ENCODE measurements at places on chromosomes 3 and 15.
A peak's percentile ranks its signal among the peaks of the same experiment; 100 is the strongest.

- DNase-seq, result peak; percentile 55
Measured at GRCh38 chr15:87619161-87619960, 637.2 kb downstream of the NTRK3 start.

- DNase-seq, result no peak
Measured at GRCh38 chr15:79230766-79231165, 51.8 kb upstream of the ANKRD34C start.

DNA sequence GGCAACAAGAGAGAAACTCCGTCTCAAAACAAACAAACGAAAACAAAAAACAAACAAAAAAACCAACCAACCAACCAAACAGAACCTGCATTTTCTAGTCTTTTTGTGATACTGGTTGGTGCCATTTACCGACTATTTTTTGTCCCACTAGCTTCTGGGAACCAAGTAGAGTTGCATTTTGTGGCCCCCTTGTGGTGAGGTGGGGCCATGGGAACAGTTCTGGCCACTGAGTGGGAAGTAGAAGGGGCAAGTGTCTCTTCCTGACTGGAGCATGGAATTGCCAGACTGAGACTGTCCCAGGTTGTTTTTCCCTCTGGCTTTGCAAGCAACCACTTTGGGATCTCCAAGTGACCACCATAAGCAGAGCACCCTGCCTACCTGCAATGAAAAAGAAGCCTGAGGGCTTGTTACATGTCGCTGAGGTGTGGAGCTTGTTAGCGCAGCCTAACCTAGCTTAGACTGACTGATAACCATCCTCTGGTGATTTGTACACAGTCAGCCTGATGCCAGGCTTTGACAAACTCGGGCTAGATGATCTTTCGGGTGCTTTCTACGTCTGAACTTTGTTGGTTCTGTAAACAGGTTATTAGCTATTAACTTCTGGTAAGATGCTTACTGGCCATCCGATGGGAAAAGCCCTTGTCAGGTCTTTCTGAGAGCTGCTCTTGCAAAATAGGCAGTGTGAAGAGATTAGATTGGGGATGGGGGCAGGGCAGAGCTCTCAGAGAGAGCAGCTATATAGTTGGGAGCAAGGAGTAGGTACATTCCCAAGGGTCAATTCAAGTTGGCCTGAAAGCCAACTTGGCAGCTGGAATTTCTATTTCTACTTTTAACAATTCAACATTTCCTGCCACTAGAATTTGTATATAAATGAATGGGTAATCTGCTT lies 172.2 kb downstream of the SSR3 start:
- DNase-seq, result peak; percentile 27

GRCh38 chr3:74921676-74922075 lies 307.2 kb upstream of the CNTN3 start:
- no peak for DNase-seq
